ENCODE measurements at places on chromosomes 3 and 15.

- peak; percentile 31 for DNase-seq
These were observed 280.5 kb downstream of the GAP43 start for GRCh38 chr3:115903843-115904242.

DNA sequence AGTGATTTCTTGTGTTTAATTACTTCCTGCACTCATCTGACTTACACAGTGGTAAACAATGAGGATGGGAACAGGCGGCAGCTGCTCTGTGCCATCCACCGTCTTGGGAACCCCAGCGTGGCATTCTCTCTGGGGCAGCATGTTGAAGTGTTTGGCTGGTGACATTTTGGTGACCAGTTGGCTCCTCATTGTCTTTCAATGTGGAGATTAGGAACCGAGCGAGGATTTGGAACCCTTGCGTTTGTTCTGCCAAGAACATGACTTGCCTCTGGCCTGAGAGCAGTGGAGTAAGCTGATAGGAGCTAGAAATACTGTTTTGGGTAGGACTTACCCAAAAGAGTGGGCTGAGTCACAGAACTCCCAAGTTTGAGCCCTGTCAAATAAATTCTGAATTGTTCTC, 88.8 kb downstream of the IGF1R start:
- DNase-seq, result no peak

DNA sequence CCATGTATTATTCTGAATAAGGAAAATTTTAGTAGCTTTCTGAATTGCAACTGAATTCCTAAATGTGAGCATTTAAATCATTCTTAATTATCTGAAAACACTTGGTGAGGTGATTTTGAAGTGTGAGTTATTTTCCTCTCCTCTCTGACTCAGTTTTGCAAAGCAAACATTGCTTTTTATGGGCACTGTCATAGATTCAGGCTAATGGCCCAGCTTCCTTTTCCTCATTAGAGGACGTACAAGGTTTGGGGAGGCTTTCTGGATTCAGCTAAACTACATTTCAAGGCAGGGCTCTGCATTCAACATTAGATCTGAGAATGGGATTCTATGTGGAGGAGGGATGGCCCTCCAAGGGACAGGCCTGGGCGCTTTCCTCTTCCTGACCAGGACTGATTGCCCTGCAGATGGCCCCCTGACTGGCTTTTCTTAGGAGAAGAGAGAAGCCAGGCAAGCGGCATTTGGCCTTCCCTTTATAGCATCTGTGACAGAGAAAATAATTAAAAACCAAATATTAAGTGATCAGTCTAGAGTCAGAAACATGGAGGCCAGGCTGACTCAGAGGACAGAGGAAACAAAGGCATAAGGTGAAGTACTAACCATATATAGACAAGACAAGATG, 53.0 kb upstream of the STXBP5L start:
- no peak for DNase-seq

DNA sequence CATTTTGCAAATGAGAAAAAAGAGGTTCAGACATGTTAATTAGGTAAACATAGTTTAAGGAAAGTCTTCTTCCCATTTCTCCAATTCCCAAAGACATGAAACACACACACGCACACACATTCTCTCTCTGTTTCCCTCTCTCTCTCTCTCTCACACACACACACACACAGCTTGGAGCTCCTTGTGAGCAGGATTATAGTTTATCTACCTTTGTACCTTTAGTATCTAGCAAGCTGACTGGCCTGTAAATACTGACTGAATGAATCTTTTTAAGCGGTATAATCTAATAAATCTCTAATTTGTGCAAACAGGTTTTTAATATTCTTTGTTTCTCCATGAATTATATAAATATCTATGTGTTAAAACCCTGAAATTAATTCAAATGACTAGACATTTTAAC, 73.3 kb downstream of the UACA start:
- no peak for DNase-seq

DNA sequence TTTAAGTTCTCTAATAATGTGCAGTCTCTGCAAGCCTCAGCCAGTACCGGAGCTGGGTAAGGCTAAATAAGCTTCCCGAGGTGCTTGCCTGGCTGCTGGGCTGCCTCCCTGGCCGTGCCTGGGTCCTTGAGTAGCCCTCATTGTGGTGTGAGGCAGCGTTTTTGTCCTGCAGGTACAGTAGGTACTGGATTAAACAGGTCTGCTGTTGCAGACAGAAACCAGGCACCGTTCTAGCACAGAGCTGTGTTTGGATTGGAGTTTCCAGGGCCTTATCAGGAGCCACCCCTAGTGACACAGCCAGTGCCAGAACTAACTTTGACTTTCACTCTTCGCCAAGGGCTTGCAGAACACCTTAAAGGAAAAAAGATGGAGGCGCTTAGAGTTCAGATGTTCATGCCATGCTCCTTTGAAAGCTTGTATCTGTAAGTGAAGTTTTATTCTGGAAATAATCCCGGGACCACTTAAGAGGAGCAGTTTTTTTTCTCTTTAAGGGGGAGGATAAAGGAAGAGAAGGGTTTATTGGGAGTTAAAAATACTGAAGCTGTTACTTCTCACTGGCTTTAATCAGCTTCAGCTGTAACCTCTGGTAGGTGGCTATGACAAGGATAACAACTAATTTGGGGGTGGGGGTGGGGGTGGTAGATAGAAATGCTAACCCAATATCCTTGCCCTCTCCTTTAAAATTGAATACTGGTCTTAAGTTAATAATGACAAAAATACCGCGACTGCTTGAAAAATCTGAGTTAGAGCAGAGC, 126.8 kb downstream of the MITF start:
- DNase-seq, result no peak

GRCh38 chr3:34568766-34569165, 770.3 kb downstream of the PDCD6IP start:
- DNase-seq, result no peak

GRCh38 chr15:99321468-99321867, 70.2 kb downstream of the LRRC28 start:
- DNase-seq, result peak; percentile 34

GRCh38 chr3:124057420-124057819, 65.5 kb upstream of the ROPN1 start:
- no peak for DNase-seq

DNA sequence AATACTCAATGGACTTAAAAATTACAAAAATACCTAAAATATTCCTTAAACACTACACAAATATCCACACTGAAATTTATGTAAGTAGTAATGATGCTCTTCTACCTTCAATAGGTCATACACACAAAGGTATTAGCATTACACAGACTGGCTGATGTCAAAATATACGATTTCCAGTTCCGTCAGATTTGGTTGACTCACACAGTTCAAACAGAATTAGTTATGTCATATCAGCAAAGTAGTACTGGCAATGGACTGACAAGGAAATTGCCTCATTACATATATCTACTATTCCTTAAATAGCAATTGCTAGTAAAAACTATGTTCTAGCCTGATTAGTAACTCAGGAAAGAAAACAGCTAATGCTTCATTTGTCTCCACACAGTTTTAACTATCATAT, 70.8 kb downstream of the ADAM10 start:
- DNase-seq, result no peak

DNA sequence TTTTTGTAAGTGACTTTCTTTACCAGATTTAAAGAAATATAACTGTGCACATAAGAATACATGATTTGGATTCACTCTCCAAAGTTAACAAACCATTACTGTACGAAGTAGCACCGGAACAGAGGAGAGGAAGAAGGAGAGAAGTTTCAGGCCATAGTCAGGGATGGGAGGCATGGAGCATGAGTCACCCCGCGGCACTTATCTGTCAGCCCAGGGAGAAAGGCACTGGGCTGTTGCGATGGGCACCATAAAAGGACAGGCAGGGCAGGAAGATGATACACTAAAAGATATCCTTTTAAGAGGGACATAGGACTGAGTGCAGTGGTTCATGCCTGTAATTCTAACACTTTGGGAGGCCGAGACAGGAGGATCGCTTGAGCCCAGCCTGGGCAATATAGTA, 37.0 kb downstream of the TTC23 start:
- no peak for DNase-seq

GRCh38 chr3:71421820-71422566, 161.5 kb downstream of the FOXP1 start:
- no peak for DNase-seq

DNA sequence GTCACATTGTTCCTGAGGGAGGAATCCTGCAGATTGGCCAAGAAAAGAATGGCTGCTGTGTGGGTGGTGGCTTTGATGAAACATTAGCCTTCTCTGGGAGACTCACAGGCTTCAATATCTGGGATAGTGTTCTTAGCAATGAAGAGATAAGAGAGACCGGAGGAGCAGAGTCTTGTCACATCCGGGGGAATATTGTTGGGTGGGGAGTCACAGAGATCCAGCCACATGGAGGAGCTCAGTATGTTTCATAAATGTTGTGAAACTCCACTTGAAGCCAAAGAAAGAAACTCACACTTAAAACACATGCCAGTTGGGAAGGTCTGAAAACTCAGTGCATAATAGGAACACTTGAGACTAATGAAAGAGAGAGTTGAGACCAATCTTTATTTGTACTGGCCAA, 6.1 kb downstream of the PTX3 start:
- no peak for DNase-seq

DNA sequence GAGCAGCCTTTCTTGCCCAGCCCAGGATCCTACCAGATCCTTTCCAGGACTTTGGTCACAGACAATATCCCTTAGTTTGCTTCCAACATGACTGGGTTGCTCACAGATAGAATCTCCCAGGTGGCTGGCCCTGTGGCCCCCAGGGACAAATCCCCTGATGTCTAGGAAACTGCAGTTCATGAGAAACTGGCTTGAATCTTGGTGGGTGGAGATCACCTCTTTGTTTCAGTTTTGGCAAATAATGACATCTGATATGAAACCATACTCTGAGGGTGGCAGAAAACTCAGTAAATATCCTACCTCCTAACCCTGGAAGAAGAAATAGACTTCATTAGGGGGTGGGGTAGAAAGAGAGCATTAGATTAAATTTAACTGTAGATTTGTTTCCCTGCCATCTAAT, 44.1 kb upstream of the PFN2 start:
- DNase-seq, result no peak

DNA sequence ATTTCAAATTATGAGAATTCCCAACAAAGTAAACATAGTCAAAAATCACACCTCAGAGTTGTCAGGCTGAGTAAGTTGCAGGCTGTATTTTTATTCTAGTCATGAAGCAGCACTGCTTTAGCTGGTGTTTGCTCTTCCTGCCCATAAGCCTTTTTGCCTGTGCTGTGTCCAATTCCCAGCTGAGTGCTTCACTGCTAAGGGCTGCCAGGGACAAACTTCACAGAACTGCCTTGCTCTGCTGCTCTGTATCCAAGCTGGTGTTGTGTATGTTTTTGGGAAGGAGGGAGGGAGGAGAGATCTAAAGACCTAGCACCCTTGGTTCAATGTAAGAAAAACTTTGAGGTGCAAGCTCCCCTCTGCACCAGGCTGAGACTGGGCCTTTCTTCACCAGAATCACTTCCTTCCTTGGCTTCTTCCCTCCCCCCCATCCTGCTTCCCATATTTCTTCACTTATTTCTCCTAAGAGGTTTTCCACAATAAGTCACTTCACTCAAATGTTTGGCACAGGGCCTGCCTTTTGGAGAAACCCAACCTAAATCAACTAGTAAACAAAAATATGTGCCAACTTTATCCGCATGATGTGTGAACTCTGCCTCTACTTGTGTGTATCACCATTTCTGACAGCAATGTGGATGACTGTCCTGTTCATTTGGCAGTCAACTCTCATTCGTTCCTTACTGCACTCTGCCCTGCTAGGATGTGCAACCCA, 156.1 kb downstream of the TBL1XR1 start:
- peak; percentile 52 for DNase-seq

Measured in stromal cell of bone marrow (primary cell).